HFF-Myc (cell line): ENCODE measurements at places on chromosomes 7 and 10.

DNA sequence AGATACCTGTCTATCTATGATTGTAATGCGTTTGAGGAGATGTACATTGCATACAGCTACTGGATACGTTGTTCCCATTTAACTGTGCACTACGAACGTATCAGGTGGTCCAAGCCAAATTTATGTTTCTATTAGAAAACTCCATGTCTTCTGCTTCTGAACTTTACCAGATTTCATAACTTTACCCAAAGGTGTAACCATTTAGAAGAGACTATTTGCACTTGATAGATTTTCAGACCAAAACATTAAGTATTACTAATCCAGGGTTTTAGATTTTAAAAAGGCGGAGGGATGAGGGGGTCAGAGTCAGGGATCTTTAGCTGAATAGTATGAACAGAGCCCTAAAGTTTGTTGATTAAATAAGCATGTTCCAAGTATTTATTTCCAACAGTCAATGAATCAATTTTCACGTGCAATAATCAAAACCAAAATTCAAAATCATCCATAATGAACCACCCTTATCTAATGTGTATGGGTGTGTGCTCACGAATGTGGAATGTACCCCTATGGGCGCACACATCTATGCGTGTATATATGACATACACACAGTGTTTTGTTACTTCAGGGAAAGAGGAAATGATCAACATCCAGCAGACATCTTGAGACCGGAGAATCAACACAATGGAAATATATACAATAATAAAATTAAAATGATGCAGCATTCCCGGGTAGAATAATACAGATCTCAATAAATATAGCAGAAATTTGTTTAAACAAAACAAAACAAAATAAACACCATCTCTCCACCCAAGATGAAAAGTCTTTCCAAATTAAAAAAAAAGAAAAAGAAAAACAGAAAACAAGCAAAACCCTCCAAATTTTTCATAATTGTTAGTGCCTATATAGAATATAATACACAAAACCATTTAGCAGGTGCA lies 3.4 kb downstream of the FEZF1 start:
- DNase-seq, result no peak

DNA sequence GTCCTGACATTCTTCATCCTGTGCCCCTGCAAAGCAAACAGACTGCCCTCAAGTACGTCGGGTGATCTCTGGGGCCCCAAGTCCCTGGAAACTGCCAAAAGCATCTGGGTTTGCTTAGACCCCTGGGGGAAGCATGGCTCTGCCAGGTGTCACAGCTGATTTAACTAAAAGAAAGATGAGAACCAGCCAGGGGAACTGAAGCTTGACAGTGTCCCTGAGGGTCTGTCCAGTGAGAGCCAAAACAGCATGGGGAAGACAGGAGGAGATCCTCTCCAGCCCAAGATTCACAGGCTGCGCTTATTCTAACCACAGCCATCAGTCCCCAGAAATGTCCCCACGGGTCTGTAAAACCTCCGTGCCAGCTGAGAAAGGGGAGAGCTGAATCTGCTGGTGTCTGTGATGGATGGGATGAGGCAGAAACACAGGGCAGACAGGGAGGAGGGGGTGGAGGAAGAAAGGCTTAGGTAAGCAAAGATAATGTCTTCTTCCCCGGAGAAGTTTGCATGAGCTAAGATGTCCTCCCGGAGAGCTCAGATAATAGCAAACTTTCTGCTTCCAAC lies 21.3 kb downstream of the CCDC3 start:
- DNase-seq, result no peak

DNA sequence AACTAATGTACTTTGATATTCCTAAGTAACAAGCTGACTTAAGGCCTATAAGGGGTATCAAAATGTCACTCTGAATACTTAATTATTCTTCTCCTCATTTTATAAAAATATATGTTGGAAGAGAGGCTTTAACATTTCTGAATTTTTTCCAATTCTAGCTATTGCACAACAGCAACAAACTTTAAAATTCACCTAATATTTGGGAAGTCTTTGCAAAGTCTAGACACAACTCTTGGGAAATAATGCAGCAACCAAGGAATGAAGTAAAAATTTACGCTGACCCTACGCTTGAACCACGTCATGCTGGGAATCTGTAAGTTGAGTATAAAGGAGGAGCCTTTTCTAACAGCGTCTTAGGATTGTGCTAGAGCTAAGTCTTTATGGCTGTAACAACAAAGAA lies 243.9 kb upstream of the IMMP2L start:
- no peak for DNase-seq

DNA sequence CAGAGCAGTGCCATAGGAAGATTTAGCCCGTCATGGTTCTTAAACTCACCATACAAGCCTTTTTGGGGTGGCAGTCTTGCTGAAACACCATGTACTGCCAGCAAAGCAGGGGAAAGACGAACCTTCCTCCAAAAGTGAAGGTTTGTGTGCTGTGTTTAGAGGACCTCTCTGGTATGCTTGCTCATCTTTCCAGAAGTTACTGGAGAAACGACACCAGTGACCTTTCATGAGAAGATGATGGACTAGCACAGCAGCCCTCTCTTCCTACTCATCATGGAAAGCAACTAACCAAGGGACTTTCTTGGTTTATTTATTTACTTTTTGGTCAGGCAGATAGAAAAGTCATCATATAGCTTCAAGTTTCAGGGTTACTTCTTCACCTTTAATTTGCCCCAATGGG lies 247.4 kb downstream of the PTEN start:
- DNase-seq, result no peak

DNA sequence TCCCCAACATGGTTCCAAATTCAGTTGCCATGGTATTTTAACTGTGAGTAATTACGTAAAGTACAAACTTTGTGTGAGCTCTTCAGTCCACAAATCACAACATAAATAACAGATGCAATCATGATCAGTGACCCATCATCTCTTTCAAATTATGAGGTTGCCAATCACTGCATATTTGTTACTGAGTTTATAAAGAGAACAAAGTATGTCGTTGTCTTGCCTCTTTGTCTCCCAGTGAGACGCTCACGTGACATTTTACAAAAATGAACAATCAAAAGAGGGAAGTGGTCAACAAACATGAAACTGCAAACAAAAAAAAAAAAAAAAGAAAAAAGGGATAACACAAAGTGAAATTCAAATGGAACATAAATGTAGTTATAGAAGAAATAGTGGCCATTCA lies 122.7 kb upstream of the PDSS1 start:
- DNase-seq, result no peak

- no peak for DNase-seq
Observed at GRCh38 chr7:121337398-121337797, 8.6 kb downstream of the WNT16 start.

GRCh38 chr7:12152196-12152918 lies 58.7 kb upstream of the TMEM106B start:
- DNase-seq, result no peak

GRCh38 chr7:74567318-74567668 lies 90.2 kb upstream of the GTF2I start:
- no peak for DNase-seq
